Activated naive CD4-positive, alpha-beta T cell (primary cell): ENCODE measurements at places on chromosomes 5 and 9.

- DNase-seq: no peak
These were observed 114.0 kb downstream of the CDC42SE2 start for GRCh38 chr5:131377785-131378325.

- no peak for DNase-seq
These were observed 1.4 kb upstream of the PKD2L2 start for GRCh38 chr5:137887831-137888230.

GRCh38 chr5:78724061-78724460, 75.5 kb upstream of the LHFPL2 start:
- no peak for DNase-seq

DNA sequence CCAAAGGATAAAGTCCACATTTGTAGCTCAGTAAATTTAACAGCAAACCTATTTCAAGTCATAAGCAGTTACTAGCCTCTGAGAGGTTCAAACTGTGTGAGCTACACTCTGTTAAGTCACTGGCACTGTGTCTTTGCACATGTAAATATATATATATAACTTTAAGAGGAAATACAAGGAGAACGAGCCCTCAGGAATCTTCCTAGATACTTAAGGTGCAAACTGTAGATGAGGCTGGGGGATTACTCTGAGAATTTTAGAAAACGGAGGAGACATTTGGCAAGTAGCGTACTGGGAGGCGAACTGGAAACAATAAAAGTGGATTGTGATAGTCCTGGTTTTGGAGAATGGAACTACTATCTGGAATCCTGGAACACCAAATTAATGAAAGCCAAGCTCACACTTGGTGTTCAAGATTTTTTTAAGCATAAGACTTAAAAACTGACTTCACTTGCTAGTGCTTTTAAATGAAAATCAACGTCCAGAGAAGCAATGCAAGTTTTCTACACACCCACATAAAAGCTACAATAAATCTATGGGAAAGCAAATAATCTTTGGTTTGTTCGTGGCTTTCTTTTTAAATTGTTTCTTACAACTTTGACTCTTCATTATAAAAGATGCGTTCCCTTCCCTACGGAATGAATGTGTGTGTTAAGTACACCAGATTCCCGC, 1057.0 kb upstream of the DMAC1 start:
- DNase-seq: no peak

DNA sequence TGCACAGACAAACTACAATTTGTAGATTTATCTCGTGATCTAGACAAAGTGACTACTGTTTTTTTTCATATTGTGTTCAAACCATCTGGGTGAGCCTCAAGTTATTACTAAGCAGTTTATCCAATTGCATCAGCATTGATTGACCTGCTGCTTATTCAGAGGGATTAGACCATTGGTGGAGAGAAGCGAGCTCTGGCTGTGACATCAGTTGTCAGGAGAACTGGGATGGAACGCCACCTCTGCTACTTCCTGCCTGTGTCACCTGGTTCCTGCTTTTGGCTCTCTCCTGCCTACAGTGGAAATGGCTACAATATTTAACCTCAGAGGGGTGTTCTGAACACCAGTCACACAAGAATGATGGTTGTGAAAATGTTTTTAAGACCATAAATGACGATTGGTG, 12.1 kb downstream of the NR4A3 start:
- no peak for DNase-seq

GRCh38 chr9:112430006-112430522, 50.2 kb downstream of the HSDL2 start:
- no peak for DNase-seq

DNA sequence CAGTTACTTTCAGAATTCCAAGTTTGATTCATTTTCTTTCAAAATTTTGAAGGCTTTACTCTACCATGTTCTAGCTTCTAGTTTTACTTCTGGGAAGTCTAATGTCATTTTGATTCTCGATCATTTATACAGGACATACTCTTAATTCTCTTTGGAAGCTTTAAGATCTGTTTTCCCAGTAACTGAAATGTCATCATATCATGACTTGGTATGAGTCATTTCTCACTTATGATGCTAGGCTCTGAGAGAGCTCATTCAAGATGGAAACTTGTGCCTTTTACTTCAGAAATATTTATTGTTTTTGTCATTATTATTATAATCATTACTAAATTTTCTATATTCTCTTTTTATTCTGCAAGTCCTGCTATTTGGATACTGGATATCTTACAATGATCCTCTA, 222.3 kb downstream of the PARP8 start:
- DNase-seq: no peak

- DNase-seq: no peak
These were observed 115.6 kb downstream of the SEMA5A start for GRCh38 chr5:9430306-9430705.

DNA sequence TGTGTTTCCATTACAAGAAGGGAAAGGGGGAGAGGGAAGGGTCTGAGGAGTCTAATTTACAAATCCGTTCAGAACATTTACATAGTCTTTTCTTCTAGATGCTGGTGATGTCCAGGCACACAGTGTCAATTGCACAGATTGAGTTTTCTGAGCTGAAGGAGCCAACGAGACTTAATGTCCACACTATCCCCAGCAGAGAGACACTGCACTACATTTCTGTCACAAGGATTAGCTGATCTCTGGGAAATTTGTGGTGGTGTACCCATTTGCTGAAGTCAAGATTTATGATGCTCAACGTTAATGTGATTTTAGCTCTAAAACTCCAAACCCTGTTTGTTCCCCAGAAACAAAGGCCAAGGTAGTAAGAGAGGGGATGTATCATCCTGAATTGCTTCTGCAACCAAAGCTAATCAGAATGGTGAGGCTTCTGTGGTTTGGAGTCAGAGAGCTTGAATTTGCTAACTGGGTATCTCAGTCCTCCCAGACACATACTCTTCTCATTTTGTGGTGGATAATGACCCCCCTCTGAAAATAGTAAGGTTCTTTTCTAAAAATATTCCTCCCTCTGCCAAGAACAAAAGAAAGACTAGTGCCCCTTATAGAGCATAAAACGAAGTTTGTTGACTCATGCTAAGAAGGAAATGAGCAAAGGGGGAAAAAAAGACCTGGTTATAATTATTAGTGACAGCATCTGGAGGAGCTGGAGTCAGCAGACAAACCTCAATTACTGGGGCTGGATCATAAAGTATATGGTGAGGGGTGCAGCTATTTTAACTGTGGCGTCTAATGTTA, 416.9 kb downstream of the PSAT1 start:
- DNase-seq: no peak

DNA sequence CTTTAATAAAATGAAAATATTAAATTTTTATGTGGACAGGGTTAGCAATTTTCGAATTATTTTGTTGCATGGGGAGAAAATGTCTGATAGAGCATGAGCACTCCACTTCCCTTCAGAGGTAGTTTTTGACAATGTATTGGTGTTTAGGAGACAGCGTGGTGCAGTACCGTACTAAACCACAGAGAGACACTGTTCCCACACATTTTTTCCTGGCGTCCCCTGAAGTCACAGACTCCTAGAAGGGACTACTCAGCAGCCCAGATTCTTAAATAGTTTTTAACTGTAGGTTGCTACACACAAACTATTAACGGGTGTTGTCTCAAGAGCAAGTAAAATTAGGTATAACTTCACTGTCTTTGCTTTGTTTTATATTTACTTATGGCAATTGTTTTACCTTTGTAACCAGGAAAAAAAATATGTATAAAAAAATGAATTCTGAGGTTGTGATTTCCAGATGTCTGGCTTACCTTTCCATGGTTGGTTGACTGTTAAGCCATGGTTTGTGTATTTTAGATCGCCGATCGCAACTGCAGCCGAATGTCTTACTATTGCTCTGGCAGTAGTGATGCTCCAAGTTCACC, 171.2 kb downstream of the DOCK8 start:
- DNase-seq: no peak

- DNase-seq: no peak
These were observed 972.6 kb upstream of the SEMA6A start for GRCh38 chr5:117547192-117547591.

- DNase-seq: no peak
These were observed 261.3 kb downstream of the CWC27 start for GRCh38 chr5:65030056-65030455.

DNA sequence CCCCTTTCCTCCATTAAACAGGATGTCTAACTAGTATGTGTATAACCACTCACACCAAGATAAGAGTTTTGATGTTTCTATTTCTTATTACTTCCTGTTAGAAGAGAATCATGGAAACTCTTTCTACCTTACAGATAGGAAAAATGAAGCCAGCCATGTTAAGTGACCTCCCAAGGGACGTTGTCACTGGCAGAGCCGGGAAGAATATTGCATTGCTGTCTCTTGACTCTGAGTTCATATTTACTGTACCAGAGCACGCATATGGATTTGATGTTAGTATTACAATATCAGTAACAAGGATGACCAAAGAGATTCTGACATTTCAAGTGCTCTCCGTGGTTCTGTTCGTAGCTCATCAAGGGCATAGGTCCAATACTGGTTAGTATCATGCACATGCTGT, 12.5 kb upstream of the C5orf63 start:
- DNase-seq: no peak

- DNase-seq: no peak
These were observed 57.3 kb downstream of the CTSL start for GRCh38 chr9:87783180-87783579.

DNA sequence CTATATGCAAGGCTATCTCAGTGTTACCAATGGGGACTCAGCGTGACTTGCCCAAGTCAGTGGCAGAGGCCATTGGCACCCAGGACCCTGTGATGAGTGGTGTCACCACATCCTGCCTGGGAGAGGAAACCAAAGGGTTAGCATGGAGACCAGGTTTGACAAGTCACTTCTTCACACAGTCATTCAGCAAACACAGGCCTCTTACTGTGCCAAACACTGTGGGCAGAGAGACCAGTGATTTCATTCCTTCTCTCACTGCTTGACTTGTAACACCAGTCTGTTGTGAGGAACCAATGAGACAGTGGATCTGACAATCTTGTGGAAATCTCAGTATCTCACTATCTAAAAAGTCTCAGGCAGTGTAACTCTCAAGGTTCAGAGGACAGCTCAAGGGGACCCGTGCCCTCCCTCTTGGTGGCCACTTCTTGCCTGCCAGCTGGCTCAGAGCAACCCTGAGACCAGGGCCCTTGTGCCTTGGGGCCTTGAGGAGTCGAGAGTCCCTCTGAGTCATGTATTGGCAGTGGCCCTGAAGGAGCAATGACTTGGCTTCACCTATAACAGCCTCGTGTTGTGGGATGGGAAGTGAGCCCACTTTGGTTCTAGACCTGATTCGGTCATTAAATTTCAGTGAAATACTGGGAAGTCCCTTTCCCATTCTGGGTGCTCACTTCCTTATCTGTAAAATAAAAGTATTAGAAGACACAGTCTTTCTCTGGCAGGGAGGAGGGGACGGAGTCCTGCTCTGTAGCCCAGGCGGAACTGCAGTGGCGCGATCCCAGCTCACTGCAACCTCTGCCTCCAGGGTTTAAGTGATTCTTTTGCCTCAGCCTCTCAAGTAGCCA, 1.6 kb downstream of the FABP6 start:
- no peak for DNase-seq

- no peak for DNase-seq
These were observed 331.9 kb upstream of the CCNG1 start for GRCh38 chr5:163105456-163105855.

GRCh38 chr9:98774746-98775145, 21.6 kb downstream of the ANKS6 start:
- DNase-seq: no peak

GRCh38 chr5:161167016-161167767, 315.2 kb upstream of the ATP10B start:
- no peak for DNase-seq

- no peak for DNase-seq
These were observed 3.8 kb downstream of the DMRT2 start for GRCh38 chr9:1053986-1054425.

- DNase-seq: no peak
These were observed 51.3 kb upstream of the GRIA1 start for GRCh38 chr5:153439130-153439529.

DNA sequence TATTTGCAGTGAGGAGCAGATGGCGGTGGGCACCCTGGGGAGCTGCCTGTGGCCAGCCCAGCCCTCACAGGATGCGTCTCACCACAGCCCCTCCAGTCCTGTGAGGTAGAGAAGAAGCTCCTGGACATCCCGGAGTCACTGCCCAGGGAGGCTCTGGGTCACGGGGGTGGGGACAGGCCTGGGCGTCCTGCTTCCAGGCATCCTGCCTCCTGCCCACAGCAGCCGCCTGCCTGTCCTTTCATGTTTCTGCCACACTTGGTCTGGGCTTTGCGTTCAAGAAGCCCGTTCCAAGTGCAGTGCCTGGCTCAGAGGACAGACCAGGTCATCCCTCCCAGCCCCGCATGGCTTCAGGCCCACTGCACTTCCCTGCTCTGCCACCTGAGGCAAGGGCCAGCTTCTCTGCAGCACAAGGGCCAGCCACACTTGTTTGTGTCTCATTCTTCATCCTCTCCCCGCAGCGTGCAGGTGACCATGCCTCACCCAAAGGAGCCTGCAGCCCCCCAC, 38.2 kb downstream of the ZDHHC11B start:
- no peak for DNase-seq

DNA sequence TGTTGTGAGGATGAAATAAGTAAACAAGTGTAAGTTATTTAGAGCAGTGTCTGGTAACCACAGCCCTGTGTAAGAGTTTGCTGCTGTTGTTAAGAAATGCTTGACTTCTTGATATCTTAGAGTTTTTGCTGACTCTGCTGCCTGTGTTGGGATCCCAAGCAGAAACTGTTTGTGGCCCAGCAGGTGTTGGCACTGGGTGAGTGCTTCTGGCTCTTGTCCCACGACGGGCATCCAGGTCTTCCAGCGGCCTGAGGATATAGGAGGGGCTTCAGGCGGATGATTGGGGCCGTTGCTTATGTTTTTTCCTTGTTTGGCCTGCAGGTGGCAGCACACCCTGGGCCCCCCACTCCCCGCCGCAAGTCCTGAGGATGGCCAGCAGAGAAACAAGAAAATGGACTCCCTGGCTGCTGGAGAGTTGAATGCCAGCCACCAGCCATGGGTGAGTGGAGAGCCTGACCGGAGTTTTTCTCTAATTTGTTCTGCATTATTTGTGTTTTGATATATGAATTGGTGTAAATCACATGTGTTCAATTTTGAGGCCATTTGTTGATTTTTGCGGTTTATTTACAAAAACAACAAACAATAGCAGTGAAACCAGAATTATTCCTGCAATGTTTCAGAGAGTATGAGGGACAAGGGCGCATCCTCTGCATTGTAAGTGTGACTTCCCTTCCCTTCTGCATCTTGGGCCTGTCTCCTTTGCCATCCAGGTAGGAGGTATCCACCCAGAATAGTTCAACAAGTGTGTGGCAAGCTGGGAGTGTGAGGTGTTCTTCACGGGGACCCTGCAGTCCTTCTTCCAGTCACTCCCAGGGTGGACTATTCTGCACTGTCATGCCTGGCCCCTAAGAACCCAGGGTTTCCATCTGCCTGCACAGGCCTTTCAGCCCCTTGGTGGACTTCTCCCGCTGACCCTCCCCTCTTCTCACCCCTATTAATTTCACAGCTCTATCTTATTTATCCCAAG, 50.3 kb downstream of the SLC22A5 start:
- peak; percentile 39 for DNase-seq

DNA sequence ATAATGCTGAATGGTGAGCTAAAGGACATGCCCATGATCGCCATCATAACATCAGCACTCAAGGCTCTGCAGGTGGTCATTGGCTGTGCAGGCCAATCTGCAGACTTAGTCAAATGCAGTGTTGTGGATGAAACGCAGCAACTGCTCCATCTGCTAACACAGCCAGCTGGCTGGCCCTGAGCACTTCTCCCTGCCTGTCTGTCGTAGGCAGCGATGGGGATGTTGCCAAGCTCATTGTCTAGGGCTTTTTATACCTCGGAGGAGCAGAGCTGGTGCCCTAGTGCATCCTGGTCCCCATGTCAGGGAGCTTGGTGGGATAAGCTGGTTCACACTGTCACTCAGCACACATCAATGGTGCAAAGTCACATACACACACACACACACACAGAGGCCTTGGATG, 189.4 kb downstream of the TENT4A start:
- no peak for DNase-seq
